Stimulated activated CD4-positive, alpha-beta T cell treated with anti-CD3 and anti-CD28 coated beads, TNF-alpha, amount 100 ng/mL, for 4 hours (primary cell): ENCODE measurements at places on chromosomes 7 and 10.

DNA sequence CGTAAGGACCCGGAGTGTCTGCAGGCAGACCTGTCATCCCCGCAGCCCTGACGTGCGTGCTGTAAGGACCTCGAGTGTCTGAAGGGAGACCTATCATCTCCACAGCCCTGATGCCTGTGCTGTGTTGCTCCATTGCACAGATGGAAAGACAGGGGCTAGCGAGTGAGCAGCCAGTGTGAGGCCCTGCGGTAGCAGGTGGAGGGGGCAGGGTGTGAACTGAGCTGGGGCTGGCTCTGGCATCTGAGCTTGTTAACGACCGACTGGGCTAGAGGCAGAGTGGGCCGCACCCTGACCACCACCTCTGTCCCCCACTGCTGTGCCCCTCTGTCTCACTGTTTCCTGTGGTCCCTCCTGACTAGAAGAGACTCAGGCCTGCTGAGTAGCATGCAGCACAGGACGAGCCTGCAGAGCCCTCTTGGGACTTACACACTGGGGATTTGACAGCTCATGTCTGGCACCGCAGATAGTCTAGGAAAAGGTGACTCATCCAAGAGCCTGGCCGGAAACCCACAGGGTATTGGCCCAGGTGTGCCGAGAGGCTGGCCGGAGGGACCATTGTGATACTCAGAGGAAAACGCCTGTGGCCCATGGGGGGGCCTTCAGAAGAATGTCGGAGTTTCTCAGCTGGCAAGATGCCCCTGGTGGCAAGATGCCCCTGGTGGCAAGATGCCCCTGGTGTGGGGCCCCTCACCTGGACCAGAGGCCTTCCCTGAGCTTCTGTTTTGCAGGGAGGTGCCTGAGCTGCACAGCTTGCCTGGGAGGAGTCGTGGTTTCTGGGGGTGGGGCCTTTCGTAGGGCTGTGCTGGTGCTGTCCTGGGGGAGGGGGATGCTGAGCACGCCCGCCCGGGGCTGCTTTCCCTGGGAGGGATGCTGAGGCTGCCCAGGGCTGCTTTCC, 34.3 kb downstream of the INPP5A start:
- DNase-seq: peak; percentile 43

DNA sequence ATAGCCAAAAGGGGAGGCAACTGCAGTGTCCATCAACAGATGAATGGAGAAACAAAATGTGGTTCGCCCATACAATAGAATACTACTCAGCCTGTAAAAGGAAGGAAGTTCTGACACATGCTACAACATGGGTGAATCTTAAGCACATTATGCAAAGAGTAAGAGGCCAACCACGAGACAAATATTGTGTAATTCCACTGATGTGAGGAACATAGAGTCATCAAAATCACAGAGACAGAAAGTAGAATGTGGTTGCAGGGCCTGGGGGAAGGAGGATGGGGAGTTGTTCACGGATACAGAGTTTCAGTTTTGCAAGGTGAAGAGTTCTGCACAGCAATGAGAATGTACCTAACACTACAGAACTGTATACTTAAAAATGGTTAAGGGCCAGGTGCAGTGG, 13.7 kb upstream of the C10orf71 start:
- no peak for DNase-seq

DNA sequence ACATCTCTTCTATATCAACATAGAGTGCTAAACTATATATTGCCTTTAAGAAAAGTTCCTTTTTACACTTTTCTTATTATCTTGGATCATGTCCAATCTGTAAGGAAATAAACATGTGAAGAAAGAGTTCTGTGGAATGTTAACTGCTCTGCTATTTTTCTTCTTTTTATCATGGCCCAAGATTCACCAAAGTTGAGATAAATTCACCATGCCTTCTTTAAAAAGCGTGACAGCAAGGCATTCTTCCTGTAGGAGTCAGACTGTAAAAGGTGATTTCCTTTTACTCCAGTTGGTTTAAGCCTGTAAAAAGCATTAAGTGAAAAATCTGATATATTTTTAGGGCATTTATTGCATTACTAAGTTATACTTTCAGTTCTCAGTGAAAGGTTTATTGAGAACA, 165.7 kb upstream of the FZD1 start:
- DNase-seq: no peak

- no peak for DNase-seq
Measured at GRCh38 chr7:35828817-35829216, 28.0 kb downstream of the SEPTIN7 start.
